ELR (cell line): ENCODE measurements at places on chromosomes 13 and 19.
A peak's percentile ranks its signal among the peaks of the same experiment; 100 is the strongest.

DNA sequence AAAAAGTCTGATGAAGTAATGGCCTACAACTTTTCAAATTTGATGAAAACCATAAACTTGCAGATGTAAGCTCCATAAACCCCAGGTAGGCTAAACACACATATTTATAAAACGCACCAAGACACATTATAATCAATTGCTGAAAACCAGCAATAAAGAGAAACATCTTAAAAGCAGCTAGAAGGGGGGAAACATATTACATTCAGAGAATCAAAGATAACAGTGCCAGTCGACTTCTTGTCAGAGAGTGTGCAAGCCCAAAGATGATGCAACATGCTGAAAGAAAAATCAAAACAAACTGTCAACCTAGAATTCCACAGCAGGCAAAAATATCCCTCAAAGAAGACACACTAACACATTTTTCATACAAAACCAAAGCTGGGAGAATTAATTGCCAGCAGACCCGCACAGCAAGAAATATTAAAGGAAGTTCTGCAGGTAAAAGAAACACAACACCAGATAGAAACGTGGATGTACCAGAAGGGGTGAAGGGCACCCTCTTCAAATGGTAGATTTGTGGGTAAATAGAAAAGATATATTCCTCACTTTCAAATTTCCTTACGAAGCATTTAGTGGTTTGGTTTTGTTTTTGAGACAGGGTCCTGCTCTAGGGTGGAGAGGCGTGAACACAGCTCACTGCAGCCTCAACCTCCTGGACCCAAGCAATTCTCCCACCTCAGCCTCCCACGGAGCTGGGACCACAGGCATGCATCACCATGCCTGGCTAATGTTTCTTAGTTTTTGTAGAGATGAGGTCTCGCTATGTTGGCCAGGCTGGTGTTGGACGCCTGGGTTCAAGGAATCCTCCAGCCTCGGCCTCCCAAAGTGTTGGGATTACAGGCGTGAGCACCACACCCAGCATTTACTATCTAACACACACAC lies 16.5 kb upstream of the ATP1A3 start:
- DNase-seq, result no peak

DNA sequence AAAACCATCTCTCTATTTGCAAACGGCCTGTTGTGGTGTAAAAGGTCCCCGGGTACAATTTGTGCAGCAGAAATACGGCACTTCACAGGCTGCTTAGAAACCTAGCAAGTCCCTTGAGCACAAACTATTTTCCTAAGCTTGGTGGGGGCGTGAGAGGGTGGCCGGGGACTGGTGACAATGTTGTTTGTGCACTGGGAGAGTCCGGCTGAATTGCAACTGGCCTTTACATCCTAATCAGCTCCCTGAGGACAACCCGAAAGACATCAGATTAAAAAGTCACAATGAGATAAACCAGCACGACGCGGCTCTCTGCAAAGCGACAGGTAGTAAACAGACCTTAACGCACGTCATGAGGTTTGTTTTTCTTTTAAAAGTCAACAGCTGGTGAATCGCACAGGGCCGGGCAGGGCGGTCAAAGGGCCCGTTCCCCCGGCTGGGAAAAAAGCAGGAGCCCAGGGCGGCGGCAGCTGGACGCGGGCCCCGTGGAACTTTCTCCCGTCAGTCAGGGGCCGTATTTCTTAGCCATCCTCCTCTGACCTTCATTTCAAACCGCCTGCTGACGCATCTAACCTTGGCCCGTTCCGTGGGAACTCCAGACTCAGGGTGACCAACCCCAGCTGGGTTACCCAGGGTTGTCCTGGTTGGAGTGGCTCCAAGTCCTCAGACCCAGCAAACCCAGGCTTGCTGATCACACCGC lies 112.3 kb downstream of the GADD45B start:
- DNase-seq, result no peak

DNA sequence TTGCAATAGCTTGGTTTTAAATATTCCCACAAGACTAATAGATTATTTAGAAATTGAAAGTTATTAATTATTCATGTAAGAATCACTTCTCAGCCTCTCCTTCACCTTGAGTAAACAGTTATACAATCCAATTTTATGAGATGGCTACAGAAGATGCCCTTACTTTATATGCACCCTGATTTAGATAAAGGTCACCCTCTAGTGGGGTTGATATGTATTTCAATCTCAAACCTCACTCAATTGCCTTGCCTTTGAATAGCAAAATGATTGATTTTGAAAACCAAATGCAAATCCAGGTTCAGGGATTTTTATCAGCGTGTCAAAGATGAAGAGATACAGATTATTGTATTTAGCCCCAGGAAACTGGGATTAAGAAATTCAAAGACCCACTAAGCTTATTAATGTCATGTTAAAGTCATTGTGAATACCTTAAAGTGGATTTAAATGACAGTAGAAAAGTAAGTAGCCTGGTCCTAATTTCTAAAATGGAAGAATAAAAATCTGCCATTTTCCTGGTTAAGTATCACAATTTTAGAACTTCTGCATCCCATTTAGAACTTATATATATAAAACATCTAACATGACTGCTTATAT lies 305.1 kb downstream of the ITGBL1 start:
- DNase-seq, result peak; percentile 70

DNA sequence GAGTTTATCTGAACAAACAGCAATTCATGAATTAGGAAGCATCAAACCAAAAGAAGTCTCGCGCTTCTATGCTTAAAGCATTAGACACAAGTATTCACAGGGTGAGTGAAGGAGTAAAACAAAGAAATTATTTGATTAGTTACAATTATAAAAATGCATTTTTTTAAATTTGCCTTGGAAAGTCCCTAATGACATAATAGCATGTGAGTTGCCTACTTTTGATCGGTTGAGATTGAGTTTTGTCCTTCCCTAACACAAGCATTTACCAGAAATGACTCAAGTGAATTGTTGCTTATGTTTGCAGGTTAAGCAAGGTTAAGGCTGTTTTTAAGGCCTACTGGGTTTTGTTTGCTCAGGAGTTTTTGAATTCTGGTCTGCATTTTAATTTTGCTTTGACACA lies 389 bp upstream of the ZNF649 start:
- DNase-seq, result no peak

DNA sequence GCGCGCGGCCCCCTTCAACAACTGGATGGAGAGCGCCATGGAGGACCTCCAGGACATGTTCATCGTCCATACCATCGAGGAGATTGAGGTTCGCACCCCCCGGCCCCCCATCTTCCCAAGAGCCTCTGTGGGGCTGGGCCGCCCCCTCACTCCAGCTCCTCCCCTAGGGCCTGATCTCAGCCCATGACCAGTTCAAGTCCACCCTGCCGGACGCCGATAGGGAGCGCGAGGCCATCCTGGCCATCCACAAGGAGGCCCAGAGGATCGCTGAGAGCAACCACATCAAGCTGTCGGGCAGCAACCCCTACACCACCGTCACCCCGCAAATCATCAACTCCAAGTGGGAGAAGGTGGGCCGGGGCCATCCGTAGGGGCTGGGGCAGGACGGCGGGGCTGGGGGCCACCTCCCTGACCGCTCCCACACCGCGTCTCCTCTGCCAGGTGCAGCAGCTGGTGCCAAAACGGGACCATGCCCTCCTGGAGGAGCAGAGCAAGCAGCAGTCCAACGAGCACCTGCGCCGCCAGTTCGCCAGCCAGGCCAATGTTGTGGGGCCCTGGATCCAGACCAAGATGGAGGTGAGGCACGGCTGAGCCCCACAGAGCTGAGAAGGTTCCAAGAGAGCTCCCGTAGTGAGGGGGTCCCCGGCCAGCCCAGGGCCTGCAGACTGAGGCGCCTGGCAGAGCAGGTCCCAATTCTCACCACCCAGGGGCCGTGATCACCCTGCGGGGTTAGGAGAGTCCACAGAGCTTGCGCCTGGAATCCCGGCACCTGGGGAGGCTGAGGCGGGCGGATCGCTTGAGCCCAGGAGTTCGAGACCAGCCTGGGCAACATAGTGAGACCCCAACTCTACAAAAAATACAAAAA lies 20.1 kb downstream of the CAPN12 start:
- no peak for DNase-seq

DNA sequence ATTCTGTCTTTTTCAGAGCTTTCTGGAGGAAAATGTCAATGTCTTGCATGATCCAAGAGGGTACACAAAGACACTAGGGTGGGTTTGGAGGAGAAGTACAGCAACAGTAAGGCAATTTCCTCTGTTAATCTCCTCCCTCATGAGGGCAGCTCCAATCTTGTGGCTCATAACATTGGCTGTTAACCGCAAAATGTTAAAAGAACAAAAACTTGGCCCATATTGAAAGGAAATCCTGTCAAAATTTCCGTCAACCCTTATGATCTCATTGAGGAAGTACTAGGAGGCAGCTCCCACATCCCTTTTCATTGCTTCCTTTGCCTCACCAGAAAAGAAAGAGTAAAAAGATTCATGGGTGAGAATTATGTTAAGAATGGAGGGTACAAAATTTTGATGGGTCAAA lies 11.6 kb downstream of the OXGR1 start:
- DNase-seq, result no peak

GRCh38 chr13:32121316-32121715 lies 89.7 kb downstream of the FRY start:
- no peak for DNase-seq
